ENCODE measurements at places on chromosomes 2 and 18.

DNA sequence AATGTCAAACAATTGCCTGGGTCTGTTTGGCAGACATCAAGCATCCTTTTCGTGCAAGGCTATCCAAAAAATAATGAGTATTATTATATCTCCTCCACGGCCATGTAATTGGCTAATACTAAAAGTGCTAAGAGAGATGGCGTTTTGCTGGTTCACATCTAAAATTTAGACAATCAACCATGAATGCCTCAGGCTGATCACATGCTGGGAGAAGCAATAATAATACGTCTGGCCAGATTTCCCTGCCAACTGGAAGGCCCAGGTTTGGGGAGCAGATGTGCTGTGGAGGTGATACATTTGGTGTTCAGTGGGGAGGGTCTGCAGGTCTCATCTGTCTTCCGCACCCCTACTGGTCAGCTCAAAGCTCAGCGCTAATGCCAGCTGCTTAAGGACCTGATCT, 60.3 kb upstream of the CREB1 start:
- DNase-seq = no peak

- no peak for DNase-seq
These were observed 26.9 kb upstream of the DTNB start for GRCh38 chr2:25700221-25700660.

DNA sequence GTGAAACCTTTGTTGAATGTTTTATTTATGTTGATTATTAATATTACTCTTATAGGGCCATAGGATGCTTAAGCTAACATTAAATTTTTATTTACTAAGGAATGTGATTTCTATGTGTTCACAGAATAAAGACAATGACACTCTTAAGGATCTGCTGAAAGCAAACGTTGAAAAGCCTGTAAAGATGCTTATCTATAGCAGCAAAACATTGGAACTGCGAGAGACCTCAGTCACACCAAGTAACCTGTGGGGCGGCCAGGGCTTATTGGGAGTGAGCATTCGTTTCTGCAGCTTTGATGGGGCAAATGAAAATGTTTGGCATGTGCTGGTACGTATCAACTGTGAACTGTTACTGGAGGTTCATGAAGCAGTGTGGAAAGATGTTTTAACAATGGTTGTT, 20.4 kb downstream of the GORASP2 start:
- DNase-seq = no peak

- DNase-seq = no peak
These were observed 280.9 kb upstream of the SIX2 start for GRCh38 chr2:45289997-45290709.
